ENCODE measurements at places on chromosomes 6 and 20.

GRCh38 chr6:69238067-69238466 lies 558.7 kb downstream of the LMBRD1 start:
- DNase-seq = no peak
- no peaks in the 10 kb centered on the region for H3K36me3 ChIP-seq
- no peaks in the 10 kb centered on the region for H3K4me1 ChIP-seq
- H3K27ac ChIP-seq = no peak overlapping the region
- H3K4me3 ChIP-seq = no peak overlapping the region
- no peaks in the 10 kb centered on the region for H3K27me3 ChIP-seq

DNA sequence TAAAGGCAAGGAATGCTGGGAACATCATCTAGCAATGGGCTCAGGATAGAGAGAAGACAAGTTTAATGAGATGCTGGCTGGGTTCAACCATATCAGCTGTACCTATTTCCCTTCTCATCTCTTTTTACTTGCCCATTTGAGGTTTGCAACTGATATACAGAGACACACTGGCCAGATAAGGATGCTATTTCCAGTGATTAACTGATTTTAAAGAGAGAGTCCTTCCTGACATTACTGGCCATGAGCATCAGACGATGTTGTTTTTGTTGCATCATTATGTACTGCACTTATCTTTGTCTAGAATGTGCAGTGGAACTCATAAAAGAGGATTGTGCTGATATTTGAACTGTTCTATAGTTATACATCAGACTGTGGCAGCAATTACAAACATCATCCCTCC lies 252.7 kb downstream of the BTBD3 start:
- no peaks in the 10 kb centered on the region for H3K4me1 ChIP-seq
- no peak for DNase-seq
- no peak overlapping the region for H3K4me3 ChIP-seq
- H3K36me3 ChIP-seq = no peaks in the 10 kb centered on the region
- H3K27me3 ChIP-seq = no peaks in the 10 kb centered on the region
- no peak overlapping the region for H3K27ac ChIP-seq

DNA sequence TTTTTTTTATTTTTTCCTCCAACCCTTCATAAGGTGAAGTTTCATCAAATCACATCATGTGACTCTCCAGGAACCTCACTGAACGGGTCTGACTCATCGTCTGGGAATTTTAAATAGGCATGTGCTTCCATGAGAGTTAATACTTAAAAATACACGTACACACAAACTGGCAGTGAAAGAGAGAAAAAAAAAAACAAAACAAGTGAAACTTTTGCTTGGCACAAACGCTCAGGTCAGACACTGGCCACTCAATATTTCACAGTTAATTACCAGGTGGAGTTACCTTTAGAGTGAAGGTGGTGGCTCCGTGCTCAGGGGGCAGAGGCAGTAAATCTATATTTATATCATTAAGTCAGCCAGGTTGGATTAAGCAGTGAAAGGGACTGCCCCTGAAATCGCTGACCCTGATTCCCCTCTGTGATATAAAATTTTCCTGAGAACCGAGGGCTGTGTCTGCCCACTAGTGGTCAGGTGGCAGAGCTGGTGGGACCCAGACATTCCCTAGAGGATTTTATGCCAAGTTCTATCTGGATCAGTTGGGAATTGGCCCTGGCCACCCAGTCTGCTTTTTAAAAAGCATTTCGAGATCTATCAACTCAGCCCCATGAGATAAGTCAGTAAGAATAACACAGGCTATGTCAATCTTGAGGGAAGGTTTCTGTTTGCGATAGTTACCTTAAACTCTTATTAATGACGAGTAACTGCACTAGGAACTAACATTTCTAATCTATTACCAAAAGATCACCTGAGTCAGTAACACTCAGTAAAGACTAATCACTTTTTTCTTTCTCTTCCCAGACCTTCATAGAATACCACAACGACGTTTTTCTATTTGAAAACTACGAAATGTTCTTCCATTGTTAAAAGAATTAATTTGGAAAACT lies 259.1 kb downstream of the HDGFL1 start:
- peak overlapping the region; percentile 55 for H3K27ac ChIP-seq
- DNase-seq = peak; percentile 48
- H3K4me3 ChIP-seq = no peak overlapping the region
- H3K4me1 ChIP-seq = peaks cover 16% of the 10 kb centered on the region

- H3K36me3 ChIP-seq = no peaks in the 10 kb centered on the region
- peak; percentile 18 for DNase-seq
- H3K27ac ChIP-seq = no peak overlapping the region
These were observed 332 bp downstream of the GRIK2 start for GRCh38 chr6:101393829-101394251.

- H3K27ac ChIP-seq = no peak overlapping the region
- no peaks in the 10 kb centered on the region for H3K27me3 ChIP-seq
- peak; percentile 60 for DNase-seq
- H3K4me1 ChIP-seq = no peaks in the 10 kb centered on the region
- H3K4me3 ChIP-seq = no peak overlapping the region
These were observed 105.8 kb downstream of the JARID2 start for GRCh38 chr6:15351631-15352030.

DNA sequence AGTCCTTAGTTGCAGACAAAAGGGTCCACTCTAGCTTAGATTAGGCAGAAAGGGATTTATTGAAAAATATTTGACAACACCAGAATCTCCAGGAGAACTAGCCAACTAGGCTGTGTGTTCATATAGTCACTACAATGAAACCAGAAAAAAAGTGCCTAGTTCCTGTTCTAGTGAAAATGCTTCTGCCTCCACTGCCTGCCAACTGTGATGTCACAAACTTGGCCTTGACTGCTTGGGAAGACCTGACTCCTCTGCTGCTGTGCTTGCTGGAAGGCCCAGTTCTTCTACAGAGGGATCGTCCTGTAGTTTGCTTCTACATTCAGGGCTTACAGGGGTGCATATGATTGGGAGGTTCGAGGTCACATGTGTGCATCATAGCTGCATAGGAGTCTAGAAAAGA lies 40.3 kb upstream of the XRN2 start:
- H3K4me3 ChIP-seq = no peak overlapping the region
- DNase-seq = no peak
- H3K27ac ChIP-seq = no peak overlapping the region
- H3K36me3 ChIP-seq = no peaks in the 10 kb centered on the region
- no peaks in the 10 kb centered on the region for H3K4me1 ChIP-seq
- H3K27me3 ChIP-seq = no peaks in the 10 kb centered on the region
